ENCODE measurements at places on chromosomes 7 and 10.

DNA sequence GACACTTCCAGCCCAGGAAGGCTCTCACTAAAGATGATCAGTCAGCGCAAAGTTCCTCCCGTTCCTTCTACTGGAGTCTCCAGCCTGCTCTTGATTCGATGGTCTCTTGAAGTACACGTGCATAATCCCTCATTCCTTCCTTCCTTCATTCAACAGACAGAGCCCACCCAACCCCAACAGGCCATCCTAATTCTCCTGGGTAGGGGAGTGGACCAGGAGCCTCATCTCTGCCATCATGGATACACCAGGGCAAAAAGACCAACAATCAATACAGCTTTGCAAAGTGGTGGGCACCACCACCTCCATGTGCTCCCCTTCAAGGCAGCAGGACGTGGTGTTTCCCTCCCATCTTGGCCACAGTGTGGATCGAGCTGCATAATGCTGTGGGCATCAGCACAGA is 446.3 kb downstream of the GRID1 start:
- no peak for DNase-seq

DNA sequence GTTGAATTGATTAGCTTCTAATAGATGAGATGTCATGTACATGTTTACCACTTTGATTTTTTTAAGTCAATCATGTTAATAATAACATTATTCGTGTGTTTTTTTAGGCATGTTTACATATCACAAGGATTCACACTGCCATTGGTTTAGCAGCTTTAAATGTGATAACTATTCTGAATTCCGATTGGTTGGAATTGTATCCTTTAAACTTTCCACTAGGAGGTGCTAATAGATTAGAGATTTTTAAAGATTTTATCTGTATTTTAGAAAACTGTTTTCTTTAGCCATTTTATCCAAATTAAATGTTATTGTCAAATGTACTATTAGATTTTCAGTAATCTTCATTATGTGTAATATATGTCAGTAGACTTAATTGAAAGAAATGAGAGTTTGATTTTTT is 83.2 kb downstream of the HECTD2 start:
- DNase-seq = no peak

DNA sequence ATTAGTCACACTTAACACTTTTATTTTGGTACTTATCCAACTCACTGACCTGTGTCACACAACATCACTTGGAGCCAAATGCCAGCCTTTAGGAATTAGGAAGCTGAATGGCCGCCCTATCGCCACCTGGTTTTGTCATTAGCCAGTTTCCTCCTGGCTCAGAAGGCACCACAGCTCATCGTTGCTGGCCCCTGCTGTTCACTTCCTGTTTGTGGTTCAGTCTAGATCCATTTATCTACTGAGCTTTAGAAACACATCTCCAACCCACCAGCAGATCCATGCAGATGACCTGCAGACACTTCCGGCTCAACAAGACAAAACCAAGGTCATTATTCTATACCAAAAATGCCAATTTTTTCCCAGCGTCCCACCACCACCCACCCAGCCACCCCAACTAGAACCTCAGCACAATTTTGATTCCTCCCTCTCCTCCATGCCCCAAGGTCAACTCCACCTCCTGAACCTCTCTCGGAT is 193.5 kb upstream of the NEBL start:
- no peak for DNase-seq

DNA sequence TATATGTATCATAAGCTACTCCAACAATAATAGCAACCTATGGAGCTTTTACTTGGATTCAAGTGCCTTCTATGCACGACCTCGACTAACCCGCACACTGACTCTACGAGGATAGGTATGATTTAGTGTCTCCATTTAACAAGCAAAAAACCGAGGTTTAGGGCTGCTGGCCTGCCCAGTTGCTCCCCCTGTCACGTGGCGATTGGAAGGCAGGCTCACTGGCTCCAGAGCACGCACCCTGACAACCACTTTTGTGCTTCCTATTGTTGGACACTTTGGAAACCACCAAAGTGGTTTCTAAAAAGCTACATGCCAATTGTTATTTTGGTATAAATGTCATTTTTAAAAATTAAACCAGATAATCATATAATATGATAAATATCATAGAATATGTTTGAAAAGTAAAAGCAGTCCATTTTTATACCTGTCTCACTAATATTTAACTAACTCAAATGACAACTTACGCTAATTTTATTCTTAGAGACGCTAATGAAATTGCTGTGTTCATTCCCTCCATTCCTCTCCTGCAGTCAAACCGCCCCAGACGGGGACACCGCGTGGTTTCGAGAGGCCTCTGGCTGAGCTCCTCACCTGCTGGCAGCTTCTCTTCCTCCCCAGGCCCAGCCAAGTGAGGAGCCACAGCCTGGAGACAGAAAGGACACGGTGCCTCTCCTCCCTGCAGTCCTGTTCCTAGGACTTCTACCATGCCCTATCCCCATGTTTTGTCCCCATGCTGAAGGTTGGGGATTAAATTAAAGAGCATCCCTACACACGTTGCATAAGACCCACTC is 22.2 kb upstream of the RHEB start:
- DNase-seq = no peak

- DNase-seq = no peak
Measured at GRCh38 chr10:16999665-17000451, 129.8 kb downstream of the CUBN start.

DNA sequence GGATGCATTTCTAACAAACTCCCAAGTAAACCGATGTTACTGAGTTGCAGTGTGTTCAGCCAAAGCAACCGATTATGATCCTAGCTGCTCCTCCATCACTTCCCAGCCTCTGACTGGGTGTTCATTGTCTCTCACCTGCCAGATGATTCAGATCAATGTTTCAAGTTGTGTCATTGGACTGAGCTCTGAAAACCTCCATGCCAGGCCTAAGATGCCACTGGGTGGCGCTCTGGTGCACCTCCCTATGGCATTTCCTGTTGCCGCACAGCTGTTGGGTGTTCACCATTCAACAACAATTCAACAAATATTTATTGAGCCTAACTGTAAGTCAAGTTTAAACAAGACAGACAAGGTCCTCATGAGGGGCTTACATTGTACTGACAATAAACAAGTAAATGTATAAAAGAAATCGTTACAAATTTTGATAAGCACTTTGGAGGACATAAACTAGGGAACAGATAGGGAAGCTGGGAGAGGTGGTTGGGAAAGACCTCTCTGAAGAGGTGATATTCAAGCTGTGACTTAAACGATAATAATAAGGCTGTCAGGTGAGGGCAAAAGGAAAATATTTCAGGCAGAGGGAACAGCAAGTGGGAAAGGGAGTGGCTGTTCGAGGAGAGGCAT is 22.8 kb downstream of the RGR start:
- DNase-seq = peak; percentile 44

DNA sequence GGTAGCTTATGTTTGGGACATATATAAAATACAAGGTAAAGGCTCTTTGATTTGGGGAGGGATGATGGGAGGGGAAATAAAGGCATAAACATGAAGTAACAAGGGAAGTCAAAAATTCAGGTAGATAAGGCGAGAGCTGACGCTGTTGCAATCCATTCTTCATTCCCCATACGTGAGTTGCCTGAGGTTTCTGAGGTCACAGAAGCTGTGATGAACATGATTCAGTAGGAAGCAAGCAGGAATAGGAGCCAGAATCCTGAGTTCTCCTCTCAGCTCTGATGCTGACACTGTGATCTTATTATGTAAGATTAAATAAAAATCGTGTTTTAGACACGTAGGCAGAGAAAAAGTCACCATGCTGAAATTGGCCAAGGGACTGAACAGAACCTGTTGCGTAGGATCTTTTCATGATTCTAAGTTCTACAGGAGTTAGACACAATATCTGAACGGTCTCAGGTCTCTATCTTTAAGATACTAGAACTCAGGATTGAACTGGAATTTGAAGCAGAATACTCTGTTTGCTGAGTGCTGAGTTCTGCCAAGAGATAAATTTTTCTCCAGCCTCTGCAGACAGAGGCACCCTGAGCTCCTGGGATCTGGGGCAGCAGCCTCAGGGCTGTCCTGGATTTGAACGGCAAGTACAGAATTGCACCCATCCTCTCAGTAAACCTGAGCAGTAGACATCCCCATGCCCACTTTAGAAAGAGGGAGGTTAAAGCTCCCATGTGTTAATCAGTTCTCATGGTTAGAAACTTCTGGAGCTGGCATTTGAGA is 21.0 kb downstream of the KLF6 start:
- DNase-seq = no peak

- no peak for DNase-seq
Measured at GRCh38 chr10:2620827-2621521, 446.4 kb upstream of the PFKP start.

DNA sequence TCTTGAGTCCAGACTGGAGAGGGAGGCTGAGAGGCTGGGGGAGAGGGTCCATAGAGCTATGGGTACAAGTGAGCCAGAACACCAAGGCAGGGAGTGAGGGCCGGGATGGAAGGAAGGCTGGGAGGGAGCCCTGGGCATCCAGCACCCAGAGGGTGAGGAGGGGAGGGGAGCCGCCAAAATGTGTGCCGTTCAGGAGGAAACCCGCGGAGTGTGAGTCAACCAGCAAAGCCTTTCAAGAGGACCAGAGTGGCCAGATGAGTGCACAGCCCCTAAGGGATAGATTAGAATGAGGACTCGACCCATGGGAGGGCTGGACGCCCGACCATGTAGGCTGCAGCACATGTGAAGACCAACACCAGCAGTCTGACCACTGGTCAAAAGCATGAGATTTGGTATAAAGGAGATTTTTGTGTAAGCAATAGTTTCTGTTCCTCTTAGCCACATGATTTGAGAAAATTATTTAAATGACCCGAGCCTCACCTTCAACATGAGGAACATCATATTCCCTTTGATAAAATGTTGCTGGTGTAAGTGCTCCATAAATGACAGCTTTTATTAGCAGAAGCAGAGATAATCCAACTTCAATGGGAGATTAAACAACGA is 179.7 kb upstream of the GRB10 start:
- DNase-seq = no peak

DNA sequence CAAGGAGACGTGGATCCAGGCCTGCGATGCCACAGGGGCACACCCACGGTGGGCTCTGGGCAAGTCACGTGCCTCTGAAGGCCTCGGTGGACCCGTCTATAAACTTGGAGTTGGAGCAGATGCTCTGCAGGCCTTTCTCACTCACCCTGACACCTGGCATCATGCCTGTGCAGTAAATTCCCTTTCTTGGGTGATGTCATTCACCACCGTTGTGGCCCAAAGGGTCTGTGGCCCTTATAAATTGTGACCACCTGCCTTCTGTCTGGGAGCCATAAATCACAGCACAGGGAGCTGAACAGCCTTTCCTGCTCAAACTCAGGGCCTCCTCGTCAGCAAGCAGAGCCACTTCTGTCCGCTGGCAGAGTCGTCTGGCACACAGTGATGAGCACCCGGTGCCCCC is 52.2 kb downstream of the GPAM start:
- no peak for DNase-seq

GRCh38 chr7:2845034-2845592 is 1.0 kb upstream of the GNA12 start:
- DNase-seq = no peak

DNA sequence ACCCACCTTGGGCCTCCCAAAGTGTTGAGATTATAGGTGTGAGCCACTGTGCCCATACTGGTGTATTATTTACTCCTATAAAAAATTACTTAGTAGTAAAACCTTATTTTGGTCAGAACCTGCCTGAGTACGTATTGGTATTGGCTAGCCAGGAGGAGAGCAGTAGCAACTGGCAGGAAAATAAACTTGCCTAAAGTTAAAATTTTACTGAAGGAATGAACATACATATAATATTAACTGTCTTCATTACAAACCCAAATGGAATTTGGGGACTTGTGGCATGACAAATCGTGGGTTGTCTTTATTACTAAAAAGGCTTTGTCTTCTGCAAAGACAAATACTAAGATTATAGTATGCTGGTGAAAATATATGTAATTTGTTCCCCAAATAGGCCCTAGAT is 8.4 kb downstream of the RAB18 start:
- no peak for DNase-seq

- no peak for DNase-seq
Measured at GRCh38 chr10:52706332-52707070, 66.1 kb downstream of the MBL2 start.

GRCh38 chr7:1647961-1648672 is 22.0 kb upstream of the ELFN1 start:
- no peak for DNase-seq

DNA sequence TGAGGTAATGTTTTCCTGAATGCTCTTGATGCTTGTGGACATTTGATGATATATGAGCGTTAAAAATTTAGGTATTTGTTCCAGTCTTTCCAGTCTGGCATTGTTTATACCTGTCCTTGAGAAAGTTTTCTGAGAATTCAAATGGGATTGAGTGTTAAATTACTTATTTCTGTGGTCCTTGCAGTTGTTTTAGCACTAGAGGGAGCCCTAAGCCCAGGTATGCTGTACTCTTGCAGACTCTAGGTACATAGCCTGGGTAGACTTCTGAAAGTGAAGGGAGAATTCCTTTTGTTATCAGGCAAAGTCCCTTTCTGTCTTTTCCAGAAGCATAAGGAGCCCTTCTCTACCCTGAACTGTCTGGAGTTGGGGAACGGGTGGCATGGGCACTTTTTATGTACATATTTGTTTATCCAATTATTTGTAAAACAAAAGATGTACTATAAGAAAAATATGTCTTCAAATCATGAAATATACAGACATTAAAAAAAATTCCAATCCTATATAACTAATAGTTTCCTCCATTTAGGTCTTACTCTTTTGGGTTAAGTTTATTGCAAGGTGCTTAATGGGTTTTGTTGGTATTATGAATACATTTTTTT is 262.1 kb downstream of the ATRNL1 start:
- no peak for DNase-seq

DNA sequence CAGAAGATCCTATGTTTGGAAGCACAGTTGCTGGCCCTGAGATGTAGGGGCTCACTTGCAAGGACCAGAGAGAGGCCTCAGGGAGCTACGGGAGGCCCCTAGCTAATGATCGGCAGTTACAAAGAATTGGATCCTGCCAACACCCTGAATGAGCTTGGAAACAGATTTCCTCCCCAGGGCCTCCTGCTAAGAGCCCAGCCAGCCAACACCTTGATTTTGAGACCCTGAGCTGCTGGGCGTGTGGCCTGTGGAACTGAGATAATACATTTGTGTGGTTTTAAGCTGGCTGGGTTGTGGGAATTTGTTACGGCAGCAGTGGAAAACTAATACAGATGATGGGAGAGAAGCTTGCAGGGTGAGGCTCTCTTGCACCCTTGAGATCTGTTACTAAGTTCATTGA is 3.9 kb downstream of the DOCK1 start:
- no peak for DNase-seq

Measured in amygdala (tissue), 56 donors.